ENCODE measurements at places on chromosomes 3 and 15.

GRCh38 chr3:156509189-156510174 lies 45.4 kb downstream of the SSR3 start:
- DNase-seq = no peak

DNA sequence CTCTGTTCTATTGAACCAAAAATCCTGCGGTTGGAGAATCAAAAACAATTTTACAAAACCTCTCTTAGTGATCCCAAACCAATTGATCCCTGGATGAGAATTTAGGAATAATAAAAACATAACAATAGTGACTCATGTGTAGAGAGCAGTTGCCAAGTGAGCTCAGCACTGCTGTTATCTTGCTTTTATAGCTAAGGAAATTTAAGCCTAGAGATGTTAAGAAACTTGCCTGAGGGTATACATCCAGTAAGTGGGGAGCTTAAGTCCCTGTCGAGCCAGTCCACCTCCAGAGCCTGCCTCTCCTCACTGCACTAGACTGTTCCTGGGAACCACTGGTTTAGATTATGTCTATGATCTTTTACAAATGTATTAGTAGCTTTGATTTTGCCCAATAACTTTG lies 358.4 kb upstream of the LMCD1 start:
- no peak for DNase-seq

- DNase-seq = no peak
Measured at GRCh38 chr3:107025961-107026360, 351.3 kb upstream of the CCDC54 start.

- no peak for DNase-seq
Measured at GRCh38 chr15:38819387-38819950, 254.9 kb upstream of the RASGRP1 start.

GRCh38 chr15:40498418-40498817 lies 27.6 kb downstream of the CHST14 start:
- DNase-seq = no peak

- no peak for DNase-seq
Measured at GRCh38 chr15:85707519-85708338, 87.0 kb downstream of the KLHL25 start.

DNA sequence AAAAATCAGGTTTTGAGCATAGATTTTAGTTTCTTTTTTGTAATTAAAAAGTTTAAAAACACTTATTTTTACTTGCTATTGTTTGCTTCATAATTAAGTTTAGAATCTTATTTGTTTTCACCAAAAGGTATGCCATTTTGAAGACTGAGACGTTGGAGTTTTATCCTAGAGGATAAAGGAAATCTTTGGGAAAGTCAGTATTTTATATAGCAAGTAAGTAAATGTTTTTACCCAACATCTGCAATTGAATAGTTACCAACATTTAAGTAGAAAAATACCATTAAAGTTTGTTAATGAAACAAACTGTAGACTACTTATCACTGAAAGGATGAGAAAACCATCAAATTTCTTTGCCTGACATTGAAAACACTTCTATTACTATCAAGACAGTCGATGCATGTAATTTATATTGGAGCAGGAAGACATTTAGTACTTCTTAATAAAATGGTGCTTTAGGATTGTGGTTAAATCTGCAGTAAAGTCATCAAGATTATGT lies 14.0 kb upstream of the CHD2 start:
- no peak for DNase-seq

GRCh38 chr15:101380146-101380545 lies 85.1 kb upstream of the SNRPA1 start:
- no peak for DNase-seq

DNA sequence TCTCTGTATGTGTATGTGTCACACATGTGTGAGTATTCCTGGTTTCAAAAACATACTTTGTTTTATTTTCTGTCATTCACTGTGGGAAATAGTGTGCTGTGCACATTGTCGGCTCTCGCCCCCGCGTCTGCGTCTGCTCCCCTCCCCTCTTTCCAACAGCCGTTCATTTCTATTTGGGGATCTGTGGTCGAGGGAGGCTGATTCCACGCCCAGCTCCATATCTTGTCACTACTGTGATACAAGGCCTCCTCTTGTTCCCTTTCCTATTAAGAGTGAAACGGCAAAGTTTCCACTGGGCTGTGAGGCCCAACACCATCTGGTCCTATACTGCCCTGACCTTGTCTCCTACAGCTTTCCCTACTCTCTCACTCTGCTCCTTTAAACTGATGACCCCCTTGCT lies 172.5 kb upstream of the LRIG1 start:
- no peak for DNase-seq

GRCh38 chr15:95946926-95947325 lies 383.6 kb upstream of the NR2F2 start:
- no peak for DNase-seq

- no peak for DNase-seq
Measured at GRCh38 chr3:171811295-171811912, 1.1 kb upstream of the PLD1 start.

GRCh38 chr3:123480428-123480827 lies 31.5 kb upstream of the ADCY5 start:
- no peak for DNase-seq

DNA sequence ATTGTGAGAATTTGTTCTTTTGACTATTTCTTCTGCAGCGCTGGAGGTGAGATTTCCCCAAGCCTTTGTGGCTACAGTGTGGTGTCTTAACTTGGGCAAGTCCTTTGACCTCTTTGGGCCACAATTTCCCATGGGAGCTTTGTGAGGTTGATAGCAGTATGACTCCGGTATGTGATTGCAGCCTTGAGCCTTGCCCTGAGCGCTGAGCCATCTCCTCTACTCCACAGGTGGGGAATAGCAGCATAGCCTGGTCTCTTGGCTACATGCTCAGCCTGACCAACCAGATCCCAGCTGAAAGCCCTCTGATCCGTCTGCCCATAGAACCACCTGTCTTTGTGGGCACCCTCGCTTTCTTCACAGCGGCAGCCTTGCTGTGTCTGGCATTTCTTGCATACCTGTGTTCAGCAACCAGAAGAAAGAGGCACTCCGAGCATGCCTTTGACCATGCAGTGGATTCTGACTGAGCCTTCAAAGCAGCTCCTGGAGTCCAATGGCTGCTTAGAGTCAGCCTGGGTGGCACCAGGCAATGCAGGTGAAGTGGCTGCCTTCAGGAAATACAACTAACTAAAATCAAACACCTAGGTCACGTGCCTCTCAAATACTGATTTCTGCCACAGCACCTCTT lies 30.0 kb upstream of the RPL14 start:
- DNase-seq = no peak

- no peak for DNase-seq
Measured at GRCh38 chr15:32091505-32092380, 61.4 kb downstream of the CHRNA7 start.

DNA sequence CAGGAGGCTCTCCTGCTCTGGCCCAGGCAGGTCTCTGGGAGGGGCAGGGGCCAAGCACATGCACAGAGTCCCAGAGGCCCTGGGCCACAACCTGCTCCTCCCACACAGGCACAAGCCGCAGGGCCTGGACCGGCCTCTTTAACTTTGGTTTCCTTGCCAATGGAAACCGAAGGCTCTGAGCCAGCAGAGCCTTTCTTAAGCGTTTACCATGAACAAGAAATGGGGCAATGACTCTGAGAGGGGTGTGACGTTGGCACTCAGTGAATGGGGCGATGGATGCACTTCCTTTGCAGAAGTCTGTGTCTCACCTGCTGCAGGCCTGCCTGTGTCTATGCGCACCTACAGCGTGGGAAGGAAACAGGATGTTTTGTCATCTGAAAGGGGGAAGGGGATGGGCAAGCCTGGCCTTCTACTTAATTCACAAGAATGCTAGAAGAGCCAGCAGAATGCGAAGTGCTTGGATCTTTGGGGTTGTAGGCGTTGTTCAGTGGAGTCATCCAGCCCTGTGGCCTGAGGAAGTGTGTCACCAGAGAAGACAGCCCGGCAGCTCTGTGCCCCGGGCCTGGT lies 41.8 kb downstream of the IFT122 start:
- no peak for DNase-seq

- DNase-seq = no peak
Measured at GRCh38 chr15:62734706-62735105, 307.8 kb upstream of the TPM1 start.

GRCh38 chr15:60905587-60905986 lies 323.5 kb downstream of the RORA start:
- DNase-seq = no peak

DNA sequence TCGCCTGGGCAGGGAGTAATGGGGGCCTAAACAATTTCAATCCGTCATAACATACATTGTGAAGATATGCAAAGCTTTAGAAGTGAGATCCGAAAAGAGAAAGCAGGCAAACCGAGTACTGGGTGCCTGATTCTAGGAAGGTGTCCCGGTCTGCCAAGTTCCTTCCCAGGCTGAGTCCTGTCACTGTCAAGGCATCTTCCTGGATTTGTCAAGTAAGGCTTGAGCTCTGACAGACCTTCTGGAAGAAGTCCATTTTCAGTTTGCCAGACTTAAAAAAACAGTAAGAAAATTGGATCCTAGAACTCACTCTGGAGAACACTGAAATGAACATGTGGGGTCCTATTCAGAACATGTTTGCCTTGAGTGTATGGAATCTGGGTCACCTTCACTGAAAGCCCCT lies 253.9 kb downstream of the RORA start:
- DNase-seq = no peak

DNA sequence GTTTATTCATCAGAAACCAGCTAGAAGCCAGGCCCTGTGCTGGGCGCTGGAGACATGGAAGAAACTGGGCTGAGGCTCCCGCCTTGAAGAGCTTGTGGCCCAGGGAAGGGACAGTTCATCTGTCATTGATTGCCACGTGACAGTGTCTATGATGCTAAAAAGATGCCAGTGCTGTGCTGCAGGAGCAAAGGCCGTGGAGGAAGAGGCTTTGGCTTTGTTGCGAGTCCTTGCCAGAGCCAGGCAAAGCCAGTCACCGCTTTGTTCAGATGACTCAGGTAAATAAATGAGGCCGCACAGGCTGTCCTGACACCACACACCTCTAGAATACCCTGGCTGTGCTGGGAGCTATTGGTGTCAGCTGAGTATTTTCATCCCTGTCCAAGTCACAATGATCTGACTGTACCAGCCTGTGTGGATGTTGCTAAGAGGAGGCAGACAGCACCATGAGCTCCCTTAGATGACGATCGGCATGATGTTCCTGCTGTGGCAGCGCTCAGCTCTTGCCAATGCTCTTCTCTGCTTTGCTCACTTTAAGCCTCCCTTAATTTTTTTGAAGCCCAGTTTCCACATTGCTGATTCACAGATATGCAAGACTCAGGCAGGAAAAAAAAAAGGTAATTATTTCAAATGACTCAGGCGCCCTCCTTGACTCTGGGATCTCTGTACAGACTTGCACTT lies 77.5 kb downstream of the CCNL1 start:
- no peak for DNase-seq

- DNase-seq = no peak
Measured at GRCh38 chr3:87287011-87287410, 10.6 kb upstream of the POU1F1 start.

- no peak for DNase-seq
Measured at GRCh38 chr3:118974356-118975097, 60.1 kb downstream of the IGSF11 start.

- DNase-seq = no peak
Measured at GRCh38 chr3:49826016-49826415, 12.3 kb upstream of the UBA7 start.

DNA sequence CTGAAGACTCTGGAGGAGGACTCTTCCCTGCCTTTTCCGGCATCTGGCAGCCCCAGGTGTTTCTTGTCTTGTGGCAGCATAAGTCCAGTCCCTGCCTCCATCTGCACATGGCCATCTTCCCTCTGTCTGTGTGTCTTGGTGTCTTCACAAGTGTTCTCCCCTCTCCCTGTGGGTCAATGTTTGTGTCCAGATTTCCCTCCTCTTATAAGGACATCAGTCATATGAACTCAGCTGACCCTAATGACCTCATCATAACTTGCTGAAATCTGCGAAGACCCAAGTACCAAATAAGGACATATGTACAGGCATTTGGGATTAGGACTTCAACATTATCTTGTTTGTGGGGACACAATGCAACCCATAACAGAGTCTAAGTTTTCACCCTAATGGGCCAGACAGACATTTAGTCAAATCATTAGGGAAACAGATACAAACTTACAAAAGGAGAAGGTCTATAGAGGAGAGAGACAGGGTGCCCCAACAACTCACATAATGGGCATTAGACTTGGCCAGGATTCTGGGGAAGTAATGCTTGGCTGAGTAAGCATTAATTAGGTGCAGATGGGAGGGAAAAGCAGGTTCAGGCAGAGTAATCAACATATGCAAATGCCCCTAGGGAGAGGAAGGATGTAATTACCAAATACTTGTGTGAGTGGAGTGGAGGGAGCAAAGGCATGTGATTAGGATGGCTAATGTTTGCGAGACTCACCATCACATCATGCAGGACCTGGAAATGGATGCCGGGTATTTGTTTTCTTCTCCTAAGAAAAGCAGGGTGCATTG lies 372.8 kb upstream of the TBL1XR1 start:
- DNase-seq = no peak

- no peak for DNase-seq
Measured at GRCh38 chr3:183331498-183331897, 78.4 kb downstream of the B3GNT5 start.

GRCh38 chr3:15808679-15809310 lies 11.0 kb upstream of the ANKRD28 start:
- no peak for DNase-seq

- no peak for DNase-seq
Measured at GRCh38 chr3:122533931-122534334, 19.2 kb upstream of the KPNA1 start.

DNA sequence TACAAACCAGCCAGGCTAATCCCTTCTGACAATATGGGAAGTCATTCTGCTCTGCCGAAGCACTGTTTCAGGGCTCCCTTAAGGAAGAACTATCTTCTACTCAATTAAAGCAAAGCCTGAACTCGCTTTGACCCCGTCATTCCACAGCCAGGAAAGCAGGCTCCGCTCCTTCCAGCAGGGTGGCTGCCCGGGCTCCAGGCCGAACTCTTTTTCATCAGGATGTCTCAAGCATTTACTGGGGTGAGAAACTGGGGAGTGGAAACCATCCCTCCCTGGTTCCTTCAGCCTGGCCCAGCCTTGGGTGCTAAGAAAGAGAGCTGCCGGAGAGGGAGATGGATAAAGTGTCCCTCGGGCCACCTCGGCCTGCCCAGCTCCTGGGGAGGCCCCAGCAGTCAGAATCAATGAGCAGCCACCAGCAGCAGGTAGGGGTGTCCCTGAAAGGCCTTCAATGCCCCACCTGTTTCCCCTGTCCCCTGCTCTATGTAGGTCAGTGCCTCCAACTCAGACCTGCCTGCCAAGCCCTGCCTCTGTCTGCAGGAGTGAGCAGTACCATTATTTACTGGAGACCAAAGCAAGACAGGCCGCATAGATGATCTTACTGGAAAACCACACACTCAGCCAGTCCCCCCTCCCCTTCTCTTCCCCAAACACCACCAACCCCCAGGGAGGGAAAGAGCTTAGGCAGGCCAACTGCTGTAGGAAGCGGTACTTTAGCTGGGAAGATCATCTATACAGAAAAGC lies 225.6 kb upstream of the TLE3 start:
- no peak for DNase-seq

GRCh38 chr3:123319760-123320159 lies 118.0 kb downstream of the SEC22A start:
- DNase-seq = no peak
